ENCODE measurements at places on chromosomes 3 and 15.

GRCh38 chr15:63462088-63462487, 42.3 kb upstream of the USP3 start:
- DNase-seq = no peak

- no peak for DNase-seq
Observed at GRCh38 chr15:98955331-98955730, 52.3 kb downstream of the PGPEP1L start.

DNA sequence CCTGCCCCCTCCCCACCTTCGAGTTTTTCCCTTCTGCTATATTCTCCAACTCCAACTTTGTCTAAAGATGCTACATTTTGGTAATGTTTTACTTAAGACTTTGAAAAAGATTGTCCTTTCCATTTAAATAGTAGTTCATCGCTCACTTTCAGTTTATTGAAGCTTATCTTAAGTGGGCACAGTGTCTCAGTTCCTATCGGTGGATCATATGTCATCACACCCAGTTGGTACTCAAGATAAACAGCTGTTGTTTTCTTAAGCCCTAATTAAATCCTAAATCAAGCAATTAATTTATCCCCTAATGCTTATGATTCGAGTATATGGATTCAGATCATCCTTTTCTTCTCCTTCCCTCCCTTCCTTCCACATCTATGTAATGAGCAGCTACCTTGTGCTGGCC, 210.7 kb downstream of the TLE3 start:
- DNase-seq = no peak

- no peak for DNase-seq
Observed at GRCh38 chr15:25249236-25250010, 189.4 kb downstream of the UBE3A start.

- DNase-seq = no peak
Observed at GRCh38 chr3:8507496-8507895, 5.9 kb downstream of the LMCD1 start.

- no peak for DNase-seq
Observed at GRCh38 chr15:98800437-98801233, 152.3 kb downstream of the IGF1R start.

DNA sequence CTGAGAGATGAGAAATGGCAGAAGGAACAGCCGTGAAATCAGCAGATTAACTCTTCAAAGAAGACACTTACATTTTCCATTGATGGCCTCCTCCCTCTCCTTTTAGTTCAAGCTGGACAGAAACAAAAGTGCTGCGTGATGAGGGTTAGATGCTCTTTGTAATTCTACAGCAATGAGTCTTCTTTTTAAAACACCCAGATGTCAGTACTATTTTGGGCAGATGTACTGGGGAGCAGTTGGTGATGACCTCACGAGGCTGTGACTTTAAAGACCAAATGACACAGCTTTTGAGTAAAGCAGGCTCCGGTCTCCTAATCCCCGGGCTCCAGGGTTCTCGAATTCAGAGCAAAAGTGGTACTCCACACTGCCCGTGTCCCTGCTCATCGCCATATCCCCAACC, 198.2 kb downstream of the SLCO3A1 start:
- no peak for DNase-seq

DNA sequence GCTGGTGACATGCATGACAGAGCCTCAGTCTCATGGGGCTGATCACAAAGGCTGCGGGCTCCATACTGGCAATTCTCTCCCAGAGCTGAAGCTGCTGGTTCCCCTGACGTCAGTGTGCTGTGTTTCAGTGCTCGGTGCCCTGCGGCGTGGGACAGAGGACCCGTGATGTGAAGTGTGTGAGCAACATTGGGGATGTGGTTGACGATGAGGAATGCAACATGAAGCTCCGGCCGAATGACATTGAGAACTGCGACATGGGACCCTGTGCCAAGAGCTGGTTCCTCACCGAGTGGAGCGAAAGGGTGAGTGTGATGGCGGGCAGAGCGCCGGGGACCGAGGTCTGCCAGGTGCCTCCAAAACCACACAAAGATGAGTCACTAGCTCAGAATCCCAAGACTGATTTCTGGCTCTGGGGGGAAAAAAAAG, 62.0 kb upstream of the NR2E3 start:
- no peak for DNase-seq

GRCh38 chr3:10390641-10391373, 69.9 kb upstream of the SEC13 start:
- DNase-seq = no peak

DNA sequence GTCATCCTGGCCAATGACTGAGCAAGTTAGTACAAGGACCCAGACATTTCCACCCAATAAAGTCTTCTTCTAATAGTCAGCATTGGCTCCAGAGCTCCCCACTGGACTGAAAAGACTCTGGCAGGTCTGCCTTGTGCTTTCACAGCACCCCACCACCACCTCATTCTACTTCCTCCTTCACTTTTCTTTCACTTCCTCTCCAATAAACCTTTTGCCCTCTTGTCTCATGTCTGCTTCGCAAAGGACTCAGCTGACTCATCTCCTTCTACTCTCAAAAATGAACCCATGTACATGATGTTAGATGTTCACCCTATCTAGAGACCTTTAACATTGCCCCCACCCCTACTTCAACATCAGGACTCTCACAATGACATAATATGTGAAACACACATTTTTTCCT, 181.0 kb upstream of the PPP2R3A start:
- no peak for DNase-seq

DNA sequence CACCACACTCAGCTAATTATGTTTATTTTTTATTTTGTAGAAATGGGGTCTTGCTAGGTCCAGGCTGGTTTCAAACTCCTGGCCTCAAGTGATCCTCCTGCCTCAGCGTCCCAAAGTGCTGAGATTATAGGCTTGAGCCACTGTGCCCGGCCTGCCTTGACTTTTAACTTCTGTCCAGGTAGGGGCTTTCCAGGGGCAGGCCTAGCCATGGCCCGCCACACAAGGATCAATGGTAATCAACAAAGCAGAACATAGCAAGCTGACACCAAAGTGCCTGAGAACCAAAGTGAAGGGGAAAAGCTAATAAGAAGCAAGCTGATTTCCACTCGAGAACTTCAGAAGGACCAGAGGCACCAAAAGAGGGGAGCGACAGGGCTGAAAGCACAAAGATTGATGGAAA, 9.4 kb upstream of the CRTC3 start:
- no peak for DNase-seq

DNA sequence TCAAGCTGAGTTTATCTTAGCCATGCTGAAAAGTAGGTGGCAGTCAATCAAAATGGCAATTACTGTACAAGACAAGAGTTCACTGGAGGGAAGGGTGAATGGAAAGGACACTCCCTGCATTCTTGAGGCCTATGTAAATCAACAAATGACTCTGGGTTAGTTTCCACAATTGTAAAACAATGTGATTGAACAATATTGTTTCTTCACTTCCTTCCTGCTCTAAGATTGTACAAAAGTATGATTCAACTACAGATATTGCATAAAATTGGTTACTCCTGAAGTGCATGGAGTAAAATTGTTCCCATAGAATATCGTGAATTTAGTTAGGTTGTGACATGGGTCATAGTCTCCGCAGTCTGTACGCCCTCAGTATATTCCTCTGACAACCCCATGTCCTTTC, 277.6 kb downstream of the LPP start:
- no peak for DNase-seq

- DNase-seq = no peak
Observed at GRCh38 chr3:102481050-102481449, 46.2 kb downstream of the ZPLD1 start.

GRCh38 chr3:54086652-54087405, 35.5 kb upstream of the CACNA2D3 start:
- no peak for DNase-seq

- no peak for DNase-seq
Observed at GRCh38 chr3:61299343-61300005, 48.2 kb upstream of the FHIT start.

GRCh38 chr3:16600780-16601536, 4.3 kb downstream of the DAZL start:
- peak; percentile 79 for DNase-seq

GRCh38 chr3:153370680-153371079, 208.7 kb downstream of the RAP2B start:
- no peak for DNase-seq

DNA sequence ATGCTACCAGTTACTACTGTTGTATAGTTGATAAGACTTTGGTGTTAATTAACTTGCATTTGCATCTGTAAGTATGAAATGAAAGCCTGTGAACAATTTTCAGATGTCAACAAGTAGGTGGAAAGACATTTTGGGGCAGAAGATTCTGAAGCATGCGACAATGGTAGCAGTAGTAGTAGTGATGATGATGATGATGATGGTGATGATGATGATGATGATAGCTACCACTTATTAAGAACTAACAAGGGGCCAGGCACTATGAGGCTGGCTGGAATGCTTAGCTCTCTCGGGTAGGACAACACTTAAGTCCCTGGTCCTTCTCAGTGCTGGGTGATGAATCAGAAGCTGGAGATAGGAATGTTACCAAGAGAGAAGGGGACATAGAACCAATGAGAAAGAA, 333.4 kb upstream of the IL12A start:
- DNase-seq = no peak

- DNase-seq = no peak
Observed at GRCh38 chr15:59257140-59257539, 50.5 kb downstream of the LDHAL6B start.
